NCI-H2171 treated with DMSO at 0.1 percent for 48 hours (cell line): ENCODE measurements at places on chromosomes 4 and X.

GRCh38 chrX:73400136-73400748 lies 46.6 kb upstream of the CDX4 start:
- no peak for DNase-seq

- DNase-seq = peak; percentile 16
Observed at GRCh38 chr4:88110826-88111225, 47.6 kb downstream of the ABCG2 start.

- DNase-seq = no peak
Observed at GRCh38 chr4:15551740-15552446, 82.2 kb downstream of the CC2D2A start.

- peak; percentile 39 for DNase-seq
Observed at GRCh38 chr4:120753854-120754253, 168.7 kb downstream of the PRDM5 start.

DNA sequence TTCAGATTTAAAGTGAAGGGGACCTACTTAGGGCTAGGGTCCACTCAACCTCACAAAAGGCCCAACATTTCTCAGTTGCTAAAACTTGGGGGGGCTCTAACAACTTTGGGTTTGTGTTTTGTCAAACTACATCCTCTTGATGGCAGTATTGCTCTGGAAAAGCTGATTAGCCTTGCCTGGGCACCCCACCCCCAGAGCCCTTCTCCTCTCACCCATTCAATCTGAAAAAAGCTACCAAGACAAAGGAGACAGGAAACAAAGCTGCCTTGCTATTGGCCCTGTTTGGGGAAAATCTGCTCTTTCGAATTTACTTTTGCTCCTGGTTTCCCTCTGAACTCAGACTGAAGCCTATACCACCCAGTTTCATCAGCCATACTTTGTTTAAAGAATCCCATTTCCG lies 195.2 kb upstream of the STK26 start:
- no peak for DNase-seq

DNA sequence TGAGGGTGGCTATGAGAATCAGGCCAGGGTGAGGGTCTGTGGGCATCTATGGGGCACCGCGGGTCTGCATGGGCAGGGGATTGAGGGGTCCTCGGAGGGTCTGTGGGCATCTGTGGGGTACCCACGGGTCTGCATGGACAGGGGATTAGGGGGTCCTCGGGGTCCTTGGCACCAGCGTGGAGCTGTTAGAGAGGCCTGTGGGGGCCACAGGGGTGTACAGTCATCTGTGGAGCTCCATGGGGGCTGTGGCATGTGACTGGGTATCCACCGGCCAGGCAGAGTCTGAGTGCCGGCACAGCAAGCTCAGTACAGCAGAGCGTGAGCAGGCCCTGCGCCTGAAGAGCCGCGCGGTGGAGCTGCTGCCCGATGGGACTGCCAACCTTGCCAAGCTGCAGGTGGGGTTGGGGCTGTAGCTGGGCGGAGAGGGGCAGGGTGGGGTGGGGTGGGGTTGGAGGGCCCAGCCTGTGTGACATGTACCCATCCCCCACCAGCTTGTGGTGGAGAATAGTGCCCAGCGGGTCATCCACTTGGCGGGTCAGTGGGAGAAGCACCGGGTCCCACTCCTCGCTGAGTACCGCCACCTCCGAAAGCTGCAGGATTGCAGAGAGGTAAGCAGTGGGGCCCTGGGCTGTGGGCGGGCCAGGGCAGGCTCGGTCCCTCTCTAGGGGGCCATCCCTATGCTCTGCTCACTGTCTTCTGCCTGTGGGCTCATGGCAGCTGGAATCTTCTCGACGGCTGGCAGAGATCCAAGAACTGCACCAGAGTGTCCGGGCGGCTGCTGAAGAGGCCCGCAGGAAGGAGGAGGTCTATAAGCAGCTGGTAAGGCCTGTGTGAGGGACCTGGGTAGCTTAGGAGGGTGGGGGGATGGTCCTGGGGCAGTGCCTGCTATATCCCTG lies 12.9 kb downstream of the CCDC22 start:
- peak; percentile 53 for DNase-seq

- no peak for DNase-seq
Observed at GRCh38 chrX:39772057-39772832, 325.5 kb downstream of the BCOR start.

DNA sequence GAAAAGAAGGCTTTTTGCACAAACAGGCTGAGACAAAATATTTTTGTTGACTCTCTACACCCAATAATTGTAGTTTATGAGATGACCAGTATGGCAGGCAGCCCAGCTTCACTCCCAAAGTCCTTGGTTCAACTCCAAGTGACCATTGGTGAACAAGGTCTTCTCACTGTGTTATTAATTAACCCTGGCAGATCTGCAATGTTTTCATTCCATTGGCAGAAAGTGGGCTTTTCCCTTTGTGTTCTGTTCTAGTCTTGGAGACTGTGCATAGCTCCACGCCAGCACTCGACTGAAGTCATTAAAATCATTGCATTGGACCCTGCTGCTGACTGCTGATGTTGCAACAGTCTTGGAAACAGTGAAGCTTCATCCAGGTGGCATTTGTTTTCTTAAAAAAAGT lies 277.3 kb upstream of the HAND2 start:
- DNase-seq = no peak

- DNase-seq = no peak
Observed at GRCh38 chr4:15890246-15890829, 48.2 kb downstream of the FGFBP1 start.

GRCh38 chrX:54944816-54945215 lies 24.2 kb downstream of the TRO start:
- DNase-seq = no peak

DNA sequence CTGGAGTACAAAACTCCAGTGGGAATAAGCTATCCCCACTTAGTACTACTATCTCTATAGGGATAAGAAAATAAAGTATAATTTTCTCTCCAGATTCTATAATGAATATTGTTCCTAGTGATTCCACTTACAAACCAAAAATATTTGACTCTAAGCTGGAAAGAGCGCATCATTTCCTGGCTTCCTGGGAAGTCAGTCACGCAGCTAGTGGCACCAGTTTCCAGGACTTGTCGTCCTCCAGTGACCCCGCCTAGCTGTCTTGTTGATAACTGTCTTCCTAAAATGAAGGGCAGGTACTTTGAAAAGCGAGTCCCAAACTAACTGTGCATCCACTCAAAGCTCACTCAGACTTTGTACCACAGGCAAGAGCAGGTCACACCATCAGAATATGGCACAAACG lies 39.3 kb downstream of the LNX1 start:
- no peak for DNase-seq

GRCh38 chr4:3426465-3427133 lies 15.2 kb upstream of the HGFAC start:
- DNase-seq = no peak

DNA sequence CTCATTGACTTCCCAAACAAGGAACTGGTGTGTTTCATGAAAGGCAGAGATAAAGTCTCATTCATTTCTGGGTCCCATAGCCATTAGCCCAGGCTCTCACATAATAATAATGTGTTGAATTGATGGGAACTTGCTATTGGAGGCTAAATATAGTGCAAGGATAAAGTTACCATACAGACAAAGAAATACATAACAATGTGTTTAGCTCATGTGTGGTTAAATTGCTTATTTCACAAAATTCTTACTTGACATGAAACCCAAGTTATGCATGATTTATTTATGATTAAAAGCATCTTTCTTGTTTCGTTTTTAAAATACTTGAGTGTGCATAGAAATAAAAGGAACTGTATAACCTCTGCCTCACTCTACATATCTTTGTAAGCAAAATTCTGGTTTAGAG lies 37.3 kb upstream of the LPAR4 start:
- DNase-seq = no peak

DNA sequence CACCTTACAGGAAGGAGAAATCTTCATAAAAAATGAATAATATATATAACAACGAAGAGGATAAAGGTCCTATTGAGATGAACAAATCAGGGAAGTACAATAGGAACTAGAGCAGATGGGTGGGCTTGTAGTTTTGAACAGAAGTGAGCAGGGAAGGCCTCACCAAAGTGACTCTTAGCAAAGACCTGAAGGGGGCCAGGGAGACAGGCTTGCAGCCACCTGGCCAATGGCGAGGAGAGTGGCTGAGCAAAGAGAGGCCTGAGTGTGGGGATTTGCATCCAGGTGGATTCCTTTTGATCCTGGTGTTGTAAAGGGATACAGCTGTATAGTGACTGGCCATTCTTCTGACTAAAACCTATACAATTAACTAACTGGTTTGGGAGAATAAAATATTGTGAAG lies 354.1 kb downstream of the CAMK2D start:
- peak; percentile 22 for DNase-seq

DNA sequence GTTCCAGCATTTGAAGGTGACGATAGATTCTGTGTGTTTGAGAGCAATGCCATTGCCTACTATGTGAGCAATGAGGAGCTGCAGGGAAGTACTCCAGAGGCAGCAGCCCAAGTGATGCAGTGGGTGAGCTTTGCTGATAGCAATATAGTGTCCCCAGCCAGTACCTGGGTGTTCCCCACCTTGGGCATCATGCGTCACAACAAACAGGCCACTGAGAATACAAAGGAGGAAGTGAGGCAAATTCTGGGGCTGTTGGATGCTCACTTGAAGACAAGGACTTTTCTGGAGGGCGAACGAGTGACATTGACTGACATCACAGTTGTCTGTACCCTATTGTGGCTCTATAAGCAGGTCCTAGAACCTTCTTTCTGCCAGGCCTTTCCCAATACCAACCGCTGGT lies 142.0 kb downstream of the PLS3 start:
- DNase-seq = no peak

GRCh38 chrX:128754130-128754529 lies 701.9 kb upstream of the ACTRT1 start:
- DNase-seq = peak; percentile 60

DNA sequence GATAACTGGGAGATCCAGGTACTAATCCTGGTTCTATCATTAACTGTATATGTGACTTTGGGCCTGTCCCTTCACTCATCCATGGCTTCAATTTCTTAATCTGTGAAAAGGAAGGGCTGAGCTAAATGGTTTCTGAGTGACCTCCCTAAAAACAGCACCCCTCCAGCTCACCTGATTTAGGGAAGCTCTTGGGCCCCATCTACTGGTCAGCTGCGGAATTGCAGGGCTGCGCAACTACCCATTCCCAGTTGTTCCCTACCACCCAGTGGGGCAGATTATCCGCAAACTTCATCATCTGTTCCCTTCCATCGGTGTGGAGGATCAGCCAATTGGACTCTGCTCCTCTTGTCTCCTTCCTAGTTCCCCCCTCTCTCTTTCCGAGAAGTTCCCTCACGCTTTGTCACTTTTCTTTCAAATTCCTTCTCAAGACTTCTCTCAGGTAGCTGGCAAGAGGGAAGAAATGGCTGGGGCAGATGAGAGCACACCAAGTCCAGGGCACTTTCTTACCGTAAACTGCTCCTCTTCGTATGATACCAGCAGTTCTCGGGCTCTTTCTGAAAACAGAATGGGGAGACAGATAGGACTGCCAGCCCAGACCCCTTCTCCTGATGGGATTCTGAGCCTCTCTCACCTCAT lies 5.8 kb downstream of the LAS1L start:
- peak; percentile 7 for DNase-seq

- no peak for DNase-seq
Observed at GRCh38 chrX:140815868-140816267, 106.3 kb downstream of the LINC00632 start.
